AG09309 (cell line): ENCODE measurements at places on chromosomes 16 and 17.

DNA sequence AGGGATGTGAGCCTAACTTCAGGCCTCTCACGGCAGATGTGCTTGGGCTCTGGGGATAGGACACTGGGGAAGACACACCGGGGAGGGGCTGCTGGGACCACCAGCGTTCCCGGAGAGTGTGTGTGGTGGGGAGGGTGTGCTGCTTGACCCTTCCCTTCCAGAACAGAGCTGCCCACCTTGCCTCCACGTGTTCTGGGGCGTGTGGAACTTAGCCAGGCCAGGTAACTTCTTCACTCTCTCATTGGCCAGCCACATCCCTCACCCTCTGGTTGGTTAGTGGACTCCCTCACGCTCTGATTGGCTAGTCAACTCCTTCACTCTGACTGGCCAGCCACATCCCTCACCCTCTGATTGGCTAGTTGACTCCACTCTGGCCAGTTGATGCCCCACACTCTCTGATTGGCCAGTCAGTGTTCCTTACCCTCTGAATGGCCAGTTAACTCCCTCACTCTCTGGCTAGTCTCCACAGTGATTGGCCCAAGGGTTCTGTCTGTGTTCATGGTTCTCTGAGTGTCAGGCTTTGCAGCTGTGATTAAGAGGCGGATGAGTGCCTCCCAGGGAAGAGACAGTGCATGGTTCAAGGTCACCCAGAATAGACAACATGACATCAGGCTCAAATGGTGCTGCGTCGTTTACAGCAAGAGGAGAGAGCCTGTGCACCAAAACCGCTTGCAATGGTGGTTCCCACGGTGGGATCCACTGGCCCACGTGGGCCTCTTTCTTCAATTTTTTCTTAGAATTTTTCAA, 10.0 kb downstream of the TMEM235 start:
- DNase-seq, result no peak

- no peak for DNase-seq
Observed at GRCh38 chr17:40914075-40914855, 23.2 kb downstream of the KRT23 start.

GRCh38 chr16:84648595-84649510, 542 bp downstream of the KLHL36 start:
- no peak for DNase-seq

GRCh38 chr16:20301840-20302239, 25.5 kb downstream of the GP2 start:
- no peak for DNase-seq

DNA sequence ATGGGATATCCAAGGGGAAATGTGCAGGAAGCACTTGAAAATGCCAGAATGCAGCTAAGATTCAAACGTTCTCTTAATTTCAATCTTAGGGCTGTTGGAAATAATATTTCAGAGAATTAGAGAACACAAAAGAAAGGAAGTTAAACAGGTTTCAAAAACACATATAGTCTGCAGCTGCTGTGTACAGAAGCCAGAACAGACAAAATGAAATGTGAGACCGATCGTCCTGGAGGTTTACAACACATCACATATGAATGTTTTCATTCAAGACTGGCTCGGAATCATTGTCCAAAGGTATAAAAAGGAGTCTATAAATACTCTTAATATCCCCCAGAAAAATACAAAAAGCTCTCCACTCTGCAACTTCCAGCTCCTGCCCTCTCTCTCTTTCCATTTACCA, 14.3 kb downstream of the CYTH1 start:
- no peak for DNase-seq

DNA sequence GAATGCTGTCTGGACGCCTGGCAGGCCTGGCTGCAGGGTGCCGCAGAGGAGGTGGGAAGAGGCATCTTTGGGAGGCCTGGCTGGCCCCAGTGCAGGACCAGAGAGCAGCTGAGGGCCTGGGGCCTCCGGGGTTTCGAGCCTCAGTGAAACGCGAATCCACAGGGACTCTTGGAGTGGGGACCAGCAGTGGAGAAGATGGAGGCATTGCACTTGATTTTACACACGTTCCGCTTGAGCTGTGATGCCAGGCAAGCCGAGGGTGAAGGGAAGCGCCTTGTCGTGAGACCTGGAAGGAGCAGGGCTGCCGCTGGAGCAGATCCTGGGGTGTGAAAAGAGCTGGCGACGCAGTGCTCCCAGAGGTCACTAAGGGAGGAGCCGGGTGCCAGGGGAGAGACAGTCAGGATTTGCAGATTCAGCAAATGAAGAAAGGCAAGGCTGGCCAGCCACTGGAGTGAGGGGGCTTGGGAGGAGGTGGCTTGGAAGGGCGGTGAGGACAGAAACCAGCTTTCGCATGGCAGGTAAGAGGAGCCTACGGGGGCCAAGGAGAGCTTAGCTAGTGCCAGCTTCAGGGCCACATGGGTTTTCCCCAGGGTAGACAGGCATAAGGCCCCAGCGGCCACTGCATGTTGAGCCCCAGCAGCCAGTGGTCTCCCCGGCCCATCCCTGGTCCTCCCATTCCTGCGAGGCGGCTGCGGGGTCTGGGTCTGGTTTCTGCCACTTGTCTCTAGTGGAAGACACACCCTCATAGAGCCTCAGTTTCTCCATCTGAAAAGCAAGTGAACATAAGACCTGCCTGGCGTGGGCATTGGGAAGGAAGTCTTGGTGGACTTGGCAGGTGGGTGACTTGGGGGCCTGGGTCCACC, 175.2 kb upstream of the CHMP6 start:
- DNase-seq, result no peak

DNA sequence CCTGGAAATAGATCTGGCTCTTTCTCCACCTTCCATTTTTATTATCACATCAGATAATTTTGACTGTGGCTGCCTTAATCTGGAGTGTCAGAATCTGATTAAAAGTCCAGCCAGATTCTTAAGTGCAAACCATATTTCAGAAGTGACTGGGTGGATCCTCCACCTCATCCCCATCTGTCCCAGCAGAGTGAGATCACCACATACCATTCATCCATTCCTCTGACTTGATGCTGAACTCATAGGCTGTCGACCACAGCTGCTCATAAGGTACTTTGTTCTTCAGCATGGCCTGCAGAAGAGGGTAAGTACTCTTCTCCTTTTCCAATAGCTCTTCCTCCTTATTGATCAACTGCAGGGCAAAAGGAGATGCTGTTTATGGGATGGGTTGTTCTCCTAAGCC, 53.5 kb downstream of the DNAH3 start:
- no peak for DNase-seq

DNA sequence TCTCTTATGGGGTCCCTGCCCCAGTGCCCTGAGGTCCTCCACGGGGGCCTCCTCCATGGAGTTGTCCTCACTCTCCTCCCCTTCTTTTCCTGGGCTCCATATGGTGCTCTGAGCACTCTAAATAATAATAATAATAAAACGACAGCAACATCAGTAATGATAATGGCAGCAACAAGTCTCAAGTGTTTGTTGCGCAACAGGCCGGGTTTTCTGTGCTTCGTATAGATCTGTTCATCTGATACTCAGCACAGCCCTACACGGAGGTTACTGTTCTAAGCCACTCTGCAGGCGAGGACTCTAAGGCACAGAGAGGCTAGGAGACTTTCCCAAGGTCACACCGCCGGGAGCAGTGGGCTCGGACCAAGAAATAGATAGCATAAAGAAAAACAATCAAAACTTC, 13.7 kb downstream of the CIBAR2 start:
- no peak for DNase-seq

- no peak for DNase-seq
Observed at GRCh38 chr16:70381604-70382342, 35.1 kb downstream of the DDX19A start.

- DNase-seq, result no peak
Observed at GRCh38 chr16:58361726-58362125, 30.5 kb upstream of the GINS3 start.

DNA sequence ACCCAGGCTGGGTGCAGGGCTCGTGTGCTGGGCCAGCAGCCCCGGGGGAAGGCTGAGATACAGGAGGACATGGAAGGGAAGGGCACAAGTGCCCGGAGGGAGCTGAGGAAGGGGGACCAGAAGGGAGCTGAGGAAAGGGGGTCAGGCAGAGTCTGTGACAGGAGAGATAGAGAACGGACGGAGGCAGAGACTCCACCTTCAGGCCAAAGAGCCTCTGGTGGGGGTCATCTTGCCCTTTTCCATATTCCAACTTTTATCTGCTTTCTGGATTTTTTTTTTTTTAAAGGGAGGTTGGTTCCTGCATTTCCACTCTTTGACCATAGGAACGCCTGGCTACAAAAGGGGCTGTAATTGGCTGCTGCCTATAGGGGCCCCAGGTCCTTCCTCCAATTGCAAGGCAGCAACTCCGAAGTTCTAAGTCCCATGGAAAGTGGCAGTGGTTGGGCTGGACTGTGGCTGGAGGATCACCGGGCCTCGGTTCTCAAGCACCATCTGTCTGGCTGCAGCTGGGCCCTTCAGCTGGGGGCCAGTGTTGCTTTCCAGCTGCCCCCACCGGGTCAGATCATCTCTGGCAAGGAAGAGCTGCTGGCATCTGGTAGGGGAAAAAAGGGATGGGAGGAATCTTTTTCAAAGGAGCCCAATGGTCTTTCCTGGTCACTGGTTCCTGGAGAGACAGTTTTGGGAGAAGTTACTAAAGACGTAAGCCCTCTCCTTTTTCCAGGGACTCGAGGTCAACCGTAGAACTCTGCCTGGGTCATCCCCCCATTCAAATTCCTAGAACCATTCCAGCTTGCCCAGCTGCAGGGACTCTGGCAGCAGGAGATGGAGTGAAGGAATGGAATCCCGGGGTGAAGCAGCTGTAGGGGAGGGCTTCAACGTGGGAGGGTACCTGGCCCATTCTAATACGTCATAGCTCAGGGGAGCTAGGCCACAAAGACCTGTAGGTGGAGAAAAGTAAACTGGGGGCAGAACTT, 13.1 kb upstream of the MRPS23 start:
- no peak for DNase-seq

DNA sequence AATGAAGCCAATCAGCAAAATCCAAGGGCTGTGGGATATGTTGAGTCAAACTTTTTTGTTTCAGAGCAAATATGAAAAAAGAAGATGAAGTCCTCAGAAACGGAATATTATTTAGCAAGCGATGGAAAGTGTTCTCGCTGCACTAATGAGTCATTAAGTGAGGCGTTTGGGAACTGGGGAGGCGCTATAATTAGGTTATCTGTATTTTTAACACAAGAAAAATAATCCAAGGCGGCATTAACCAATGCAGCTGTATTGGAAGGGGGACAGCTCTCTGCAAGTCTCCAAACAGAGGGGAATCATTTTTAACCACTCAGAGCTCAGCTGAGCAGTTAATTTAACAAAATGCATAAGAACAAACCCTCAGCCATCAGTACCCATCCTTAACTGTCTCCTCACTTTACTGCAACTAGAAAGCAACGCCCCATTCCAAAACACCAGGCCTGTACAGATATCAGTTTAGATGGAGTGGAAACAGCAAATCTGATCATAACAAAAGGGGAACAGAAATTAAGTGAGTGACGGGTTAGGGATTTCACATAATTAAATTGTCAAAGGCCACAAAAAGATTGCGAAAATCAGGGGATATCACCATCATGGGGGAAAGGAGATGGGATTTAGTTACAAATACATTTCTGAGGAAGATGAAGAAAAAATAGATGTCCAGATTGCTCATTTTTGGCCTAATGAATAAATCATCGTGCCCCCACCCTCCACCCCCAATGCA, 211.0 kb upstream of the TOX3 start:
- DNase-seq, result no peak

- no peak for DNase-seq
Observed at GRCh38 chr16:89574681-89575246, 794 bp upstream of the CPNE7 start.

- DNase-seq, result no peak
Observed at GRCh38 chr17:8101721-8102120, 14.2 kb upstream of the ALOX12B start.

GRCh38 chr16:31382485-31383161, 10.5 kb upstream of the ITGAD start:
- peak; percentile 5 for DNase-seq

GRCh38 chr17:80859002-80859941, 132.4 kb upstream of the CHMP6 start:
- peak; percentile 75 for DNase-seq

DNA sequence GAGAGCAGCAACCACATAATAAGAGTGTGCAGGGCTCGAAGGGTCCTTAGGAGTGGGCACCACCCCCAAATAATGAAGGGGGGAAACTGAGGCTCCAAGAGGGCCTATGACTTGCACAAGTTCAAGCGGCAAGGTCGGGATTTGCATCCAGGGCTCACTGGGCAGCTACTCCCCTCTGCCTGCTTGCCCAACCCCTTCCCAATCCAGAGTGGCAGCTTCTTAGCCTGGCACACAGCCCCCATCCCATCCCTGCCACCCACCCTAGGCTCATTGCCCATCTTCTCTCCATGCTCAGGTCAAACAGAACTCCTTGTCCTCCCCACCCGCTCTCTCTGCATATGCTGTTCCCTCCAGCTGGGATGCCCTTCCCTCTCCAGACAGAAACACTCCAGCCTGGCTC, 2.4 kb downstream of the SPPL2C start:
- DNase-seq, result no peak

DNA sequence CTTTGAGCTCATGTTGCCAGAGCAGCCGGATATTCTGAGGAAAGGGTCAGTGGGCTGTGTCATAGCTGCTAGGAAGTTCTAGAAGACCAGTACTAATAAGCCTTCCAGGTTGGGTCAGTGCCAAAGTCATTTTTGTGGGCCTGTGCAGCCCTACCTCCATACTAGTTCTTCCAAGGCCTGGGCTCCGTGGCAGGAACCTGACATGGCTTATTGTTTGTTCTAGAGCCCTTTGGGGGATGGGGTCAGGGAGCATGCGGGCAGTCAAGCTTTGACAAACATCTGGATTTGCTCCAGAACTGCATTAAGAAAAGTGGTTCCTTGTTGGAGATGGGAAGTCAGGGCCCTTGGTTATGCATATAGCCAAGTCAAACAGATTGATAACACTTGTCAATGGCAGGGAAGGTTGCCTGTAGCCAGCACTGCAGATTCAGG, 7.6 kb downstream of the ALKBH5 start:
- no peak for DNase-seq
